ENCODE measurements at places on chromosomes 12 and 14.

- no peak for DNase-seq
Measured at GRCh38 chr14:77180726-77181602, 634 bp upstream of the TMEM63C start.

- no peak for DNase-seq
Measured at GRCh38 chr12:63206909-63207308, 55.9 kb upstream of the AVPR1A start.

DNA sequence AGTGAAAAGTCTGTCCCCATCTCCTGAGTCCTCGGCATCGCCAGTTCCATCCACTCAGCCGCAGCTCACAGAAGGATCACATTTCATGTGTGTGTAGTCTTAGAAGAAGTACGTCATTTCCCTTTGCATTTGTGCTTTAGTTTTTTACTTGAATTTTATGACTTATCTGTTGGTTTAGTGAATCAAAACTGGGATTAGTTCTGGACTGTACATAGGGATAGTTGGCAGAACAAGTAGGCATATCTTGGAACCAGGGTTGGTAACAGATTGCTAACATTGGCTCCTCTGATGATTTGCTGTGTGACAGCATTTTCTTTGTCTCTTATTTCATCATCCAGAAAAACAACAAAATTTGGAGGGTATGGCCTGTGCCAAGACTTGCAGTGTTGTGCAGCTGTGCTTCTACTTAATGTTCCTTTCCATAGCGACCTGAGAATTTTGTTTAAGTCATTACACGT lies 69.6 kb upstream of the AEBP2 start:
- DNase-seq = no peak

DNA sequence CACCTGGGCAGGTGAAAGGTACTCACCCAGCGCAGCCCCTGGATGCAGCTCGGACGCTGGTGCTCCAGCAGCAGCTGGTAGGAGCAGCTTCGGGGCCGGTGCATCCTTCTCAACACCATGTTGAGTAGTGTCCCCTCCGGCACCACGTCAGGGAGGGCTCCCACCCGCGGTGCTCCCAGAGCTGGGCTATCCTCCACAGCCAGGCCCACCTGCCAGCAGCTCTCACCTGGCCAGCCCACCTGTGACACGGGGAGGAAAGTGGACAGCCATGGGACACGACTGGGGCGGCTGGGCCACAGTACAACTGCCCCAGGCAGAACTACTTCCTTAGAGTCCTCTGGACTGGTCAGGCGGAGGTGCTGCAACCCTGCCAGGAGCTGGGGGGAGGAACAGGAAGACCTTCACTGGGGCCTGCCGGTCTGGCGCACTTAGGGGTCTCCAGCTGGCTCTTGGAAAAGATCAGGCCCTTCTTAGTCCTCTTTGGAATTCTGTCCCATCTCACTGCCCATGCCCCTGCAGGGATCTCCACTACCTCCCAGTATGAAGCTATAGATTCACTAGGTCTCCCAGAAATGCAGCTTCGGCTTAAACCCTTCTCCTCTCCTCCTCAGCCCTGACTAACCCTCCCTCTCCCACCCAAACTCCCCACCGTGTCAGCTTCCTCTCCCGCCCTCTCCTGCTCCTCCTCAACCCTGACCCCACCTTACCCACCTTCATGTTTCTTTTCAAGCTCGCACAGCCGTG lies 668 bp downstream of the RAPGEF3 start:
- DNase-seq = no peak

- DNase-seq = peak; percentile 5
Measured at GRCh38 chr14:23877538-23878180, 75.9 kb upstream of the DHRS4 start.

DNA sequence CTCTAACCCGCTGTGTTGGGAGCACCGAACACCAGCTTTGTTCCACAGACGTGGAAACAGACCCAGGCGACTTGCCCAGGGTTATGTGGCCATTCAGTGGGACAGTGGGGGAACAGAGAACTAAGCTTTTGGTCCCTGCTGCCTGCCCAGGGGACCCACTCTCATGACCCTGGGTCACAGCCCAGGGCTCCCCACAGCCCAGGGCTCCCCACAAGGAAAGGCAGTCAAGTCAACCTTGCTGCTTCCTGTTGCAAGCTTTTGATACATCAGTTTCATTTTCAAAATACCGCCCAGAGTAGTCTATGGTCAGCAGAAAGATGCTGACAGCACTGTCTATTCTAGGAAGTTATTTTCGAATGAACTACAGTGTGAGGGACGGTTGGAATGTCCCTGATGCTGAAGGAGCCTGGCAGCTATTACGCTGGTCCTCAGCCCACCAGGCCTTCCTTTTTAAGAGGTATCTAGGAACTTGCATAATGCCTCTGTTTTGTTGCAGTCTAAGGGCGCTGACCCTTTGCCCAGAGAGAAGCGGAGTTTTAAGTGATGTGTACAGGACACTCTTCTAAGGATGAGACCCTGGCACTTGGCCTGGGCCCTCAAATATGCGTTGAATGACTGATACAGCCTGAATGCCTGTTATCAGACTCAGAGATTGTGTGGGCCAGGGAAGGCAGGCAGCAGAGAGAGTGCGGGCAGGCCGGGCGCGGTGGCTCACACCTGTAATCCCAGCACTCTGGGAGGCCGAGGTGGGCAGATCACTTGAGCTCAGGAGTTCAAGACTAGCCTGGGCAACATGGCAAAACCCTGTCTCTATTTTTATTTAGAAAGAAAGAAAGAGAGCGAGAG lies 12.6 kb upstream of the TTC7B start:
- DNase-seq = no peak

DNA sequence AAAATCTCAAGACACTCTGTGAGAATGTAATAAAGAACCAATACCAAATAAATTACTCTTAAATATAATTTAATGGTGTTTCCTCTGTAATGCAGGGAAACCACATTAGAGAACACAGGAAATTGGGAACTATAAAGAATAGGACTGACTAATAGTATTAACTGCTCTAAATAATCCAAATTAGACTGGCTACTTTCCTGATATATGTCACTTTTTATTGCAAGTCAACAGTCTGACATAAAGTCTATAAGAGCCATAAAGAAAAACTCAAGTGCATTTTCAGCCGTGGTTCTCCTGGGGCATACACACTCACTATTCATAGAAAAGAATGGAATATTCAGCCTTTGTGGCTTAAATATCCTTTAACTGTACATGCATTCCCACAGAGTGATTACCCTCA lies 124.8 kb upstream of the OVCH1 start:
- DNase-seq = no peak

GRCh38 chr14:89357655-89358297 lies 59.3 kb downstream of the FOXN3 start:
- DNase-seq = no peak

DNA sequence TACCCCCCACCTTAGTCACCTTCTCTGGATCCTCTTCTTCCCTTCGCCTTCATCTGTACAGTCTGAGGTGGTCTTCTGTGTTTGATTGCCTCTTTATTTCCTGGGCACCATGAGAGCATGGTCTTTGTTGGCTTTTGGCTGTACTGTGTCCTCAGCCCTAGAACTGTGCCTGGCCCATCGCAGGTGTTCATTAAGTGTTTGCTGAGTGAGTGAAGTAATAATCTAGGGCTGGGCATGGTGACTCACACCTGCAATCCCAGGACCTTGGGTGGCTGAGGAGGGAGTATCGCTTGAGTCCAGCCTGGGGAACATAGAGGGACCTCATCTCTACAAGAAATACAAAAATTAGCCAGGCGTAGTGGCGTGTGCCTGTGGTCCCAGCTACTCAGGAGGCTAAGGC lies 13.9 kb downstream of the ALDH2 start:
- DNase-seq = no peak

DNA sequence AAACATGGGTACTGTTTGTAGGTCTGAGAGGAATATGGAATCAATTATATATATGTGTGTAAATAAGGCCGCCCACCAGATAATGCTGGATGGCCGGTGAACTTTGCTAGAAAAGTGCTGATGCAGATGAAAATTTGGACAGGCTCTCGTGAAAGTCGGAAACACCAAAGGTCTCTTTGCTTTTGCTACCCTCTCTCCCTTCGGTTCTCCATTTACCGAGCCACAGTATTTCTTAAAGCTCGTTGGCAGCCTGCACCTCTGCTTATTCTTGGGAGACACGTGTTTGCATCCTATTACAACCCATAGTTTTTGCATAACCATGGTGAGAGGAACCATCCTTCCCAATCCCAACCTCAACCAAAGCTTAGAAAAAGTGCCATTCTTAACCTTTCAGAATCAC lies 109.6 kb downstream of the FOXN3 start:
- DNase-seq = no peak

DNA sequence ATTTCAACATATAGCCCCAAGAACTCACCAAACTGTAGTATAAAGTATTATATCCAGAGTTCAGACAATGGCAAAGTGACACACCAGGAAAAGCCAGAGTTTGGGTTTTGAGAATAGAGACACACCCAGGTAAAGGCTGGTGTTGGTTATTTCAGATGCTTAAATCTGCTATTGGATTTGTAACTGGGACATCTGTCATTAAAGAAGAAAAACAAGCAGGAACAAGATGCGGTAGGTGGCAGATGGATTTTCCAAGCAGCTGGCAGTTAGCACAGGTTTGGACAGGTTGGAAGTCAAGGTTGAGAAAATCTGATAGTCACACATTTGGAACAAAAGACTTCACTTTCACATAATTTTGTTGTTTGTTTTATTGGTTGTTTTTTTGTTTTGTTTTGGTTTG lies 14.4 kb upstream of the CDK17 start:
- DNase-seq = no peak

GRCh38 chr14:84519836-84520235 lies 1010.1 kb upstream of the FLRT2 start:
- DNase-seq = no peak

- DNase-seq = no peak
Measured at GRCh38 chr12:26599096-26599695, 233.8 kb downstream of the ITPR2 start.

- no peak for DNase-seq
Measured at GRCh38 chr12:6376079-6376869, 911 bp upstream of the SCNN1A start.

DNA sequence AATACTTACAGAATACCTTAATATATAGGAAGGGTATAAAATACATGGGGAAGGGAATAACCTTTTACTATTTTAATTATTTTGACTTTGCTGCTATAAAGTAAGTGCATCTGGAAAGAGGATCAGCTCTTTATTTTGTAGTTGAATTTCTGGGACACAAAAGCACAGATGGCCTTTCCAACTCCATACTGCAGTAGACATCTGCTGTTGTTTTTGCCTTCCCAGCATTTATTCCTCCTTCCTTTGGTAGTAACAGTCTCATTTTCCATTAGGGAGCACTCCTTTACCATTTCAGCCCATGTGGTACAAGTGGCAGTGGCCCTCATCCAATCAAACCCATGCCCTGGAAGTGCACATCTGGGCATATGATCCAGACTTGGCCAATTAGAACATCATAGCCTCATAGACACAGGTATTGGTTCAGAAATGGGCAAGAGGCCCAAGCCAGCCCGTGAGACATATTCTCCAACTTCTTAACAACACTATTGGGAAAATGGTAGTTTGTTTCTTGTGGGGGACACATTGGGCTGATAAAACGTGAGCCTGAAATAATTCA lies 64.8 kb upstream of the YARS2 start:
- DNase-seq = no peak

DNA sequence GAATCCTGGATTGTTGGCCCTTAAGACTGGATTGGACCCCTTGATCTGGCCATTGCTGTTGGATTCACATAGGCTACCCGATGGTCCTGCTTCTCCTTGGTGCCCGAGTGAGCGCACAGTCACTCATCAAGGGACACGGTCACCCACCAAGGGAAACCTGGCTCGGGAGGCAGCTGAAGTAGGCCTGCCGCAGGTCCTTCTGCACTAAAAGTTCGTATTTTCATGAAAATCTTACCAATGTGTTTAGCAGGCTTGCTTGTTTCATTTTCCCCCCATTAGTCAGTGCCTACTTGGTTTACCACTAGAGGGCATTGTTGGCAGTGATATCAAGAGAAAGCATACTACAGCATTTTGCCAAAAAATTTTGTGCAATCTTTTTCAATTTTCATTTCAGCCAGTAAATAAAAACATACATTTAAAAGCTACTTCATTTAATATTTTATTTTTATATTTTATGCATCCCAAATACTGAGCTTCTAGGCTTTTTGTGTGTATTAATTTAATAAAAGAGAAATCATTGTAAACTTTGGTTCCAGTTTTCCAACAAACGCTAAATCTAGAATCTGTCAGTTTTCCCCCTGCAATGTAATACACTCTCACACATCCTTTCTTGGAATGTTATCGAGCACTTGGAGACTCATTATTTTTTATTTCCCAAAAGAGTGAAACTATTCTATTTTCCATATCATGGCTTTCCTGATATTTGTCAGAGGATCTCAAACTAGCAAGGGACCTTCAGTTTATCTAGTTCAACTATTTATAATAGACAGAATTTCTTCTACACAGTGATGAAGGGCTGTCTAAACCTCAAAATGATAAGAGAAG lies 116.7 kb downstream of the LMNTD1 start:
- peak; percentile 6 for DNase-seq
